NCI-H2029 (cell line): ENCODE measurements at places on chromosomes 6 and 20.

DNA sequence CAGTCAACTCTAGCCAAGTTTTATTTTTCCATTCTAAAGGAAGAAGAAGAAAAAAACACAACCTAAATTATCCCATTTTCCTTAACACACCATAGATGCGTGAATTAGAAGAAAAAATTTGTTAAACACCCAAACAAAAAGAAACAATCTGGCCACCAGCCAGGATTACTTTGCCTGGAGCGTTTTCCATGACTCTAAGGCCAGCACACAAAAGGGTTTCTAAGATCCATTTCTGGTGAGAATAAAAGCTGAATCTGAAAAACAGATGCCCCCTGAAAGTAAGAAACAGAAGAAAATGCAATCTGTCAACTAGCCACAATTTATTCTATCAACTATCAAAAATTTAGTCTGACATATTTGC, 267.2 kb upstream of the SULF2 start:
- DNase-seq, result no peak

DNA sequence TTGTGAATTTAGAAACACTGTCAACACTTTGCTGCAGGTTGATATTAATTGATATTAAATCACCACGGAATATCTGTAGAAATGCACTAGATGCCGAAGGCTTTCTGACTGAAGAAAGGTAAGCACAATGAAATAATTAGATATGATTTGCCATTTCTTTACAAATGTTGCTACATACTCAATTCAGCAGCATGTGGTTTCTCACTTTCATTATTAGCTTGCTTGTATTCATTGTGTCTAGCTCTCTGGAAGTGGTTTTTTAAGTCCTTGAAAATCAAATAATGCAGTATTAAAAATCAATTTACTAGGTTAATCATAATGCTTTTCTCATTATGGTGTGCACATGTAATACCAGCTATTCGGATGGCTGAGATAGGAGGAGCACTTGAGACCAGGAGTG, 231.3 kb upstream of the MARCKS start:
- no peak for DNase-seq

DNA sequence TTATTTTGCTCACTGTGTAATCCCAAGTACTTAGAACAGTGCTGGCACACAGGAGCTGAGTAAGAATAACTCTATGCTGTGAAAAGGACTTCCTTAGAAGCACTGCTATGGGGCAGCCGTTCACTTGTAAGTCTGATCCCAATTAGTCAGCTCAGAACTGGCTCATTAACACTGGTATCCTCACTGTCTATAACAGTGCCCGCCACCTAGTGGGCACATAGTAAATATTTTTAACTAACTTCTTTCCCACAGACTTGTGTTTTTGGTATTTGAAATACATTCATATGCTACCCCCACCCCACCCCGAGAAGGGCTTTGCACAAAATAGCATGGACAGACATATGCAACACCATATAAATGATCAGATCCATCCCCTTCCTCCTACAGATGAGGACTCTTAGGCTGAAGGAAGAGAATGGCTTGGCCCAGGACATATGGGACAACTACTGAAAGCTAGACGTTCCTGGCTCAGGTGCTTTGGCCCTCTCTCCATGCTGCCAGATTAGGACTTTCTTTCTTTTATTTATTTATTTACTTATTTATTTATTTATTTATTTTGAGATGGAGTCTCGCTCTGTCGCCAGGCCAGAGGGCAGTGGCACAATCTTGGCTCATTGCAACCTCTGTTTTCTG, 47.1 kb downstream of the DST start:
- DNase-seq, result peak; percentile 49

GRCh38 chr6:127243501-127243900, 23.2 kb upstream of the RNF146 start:
- DNase-seq, result no peak

DNA sequence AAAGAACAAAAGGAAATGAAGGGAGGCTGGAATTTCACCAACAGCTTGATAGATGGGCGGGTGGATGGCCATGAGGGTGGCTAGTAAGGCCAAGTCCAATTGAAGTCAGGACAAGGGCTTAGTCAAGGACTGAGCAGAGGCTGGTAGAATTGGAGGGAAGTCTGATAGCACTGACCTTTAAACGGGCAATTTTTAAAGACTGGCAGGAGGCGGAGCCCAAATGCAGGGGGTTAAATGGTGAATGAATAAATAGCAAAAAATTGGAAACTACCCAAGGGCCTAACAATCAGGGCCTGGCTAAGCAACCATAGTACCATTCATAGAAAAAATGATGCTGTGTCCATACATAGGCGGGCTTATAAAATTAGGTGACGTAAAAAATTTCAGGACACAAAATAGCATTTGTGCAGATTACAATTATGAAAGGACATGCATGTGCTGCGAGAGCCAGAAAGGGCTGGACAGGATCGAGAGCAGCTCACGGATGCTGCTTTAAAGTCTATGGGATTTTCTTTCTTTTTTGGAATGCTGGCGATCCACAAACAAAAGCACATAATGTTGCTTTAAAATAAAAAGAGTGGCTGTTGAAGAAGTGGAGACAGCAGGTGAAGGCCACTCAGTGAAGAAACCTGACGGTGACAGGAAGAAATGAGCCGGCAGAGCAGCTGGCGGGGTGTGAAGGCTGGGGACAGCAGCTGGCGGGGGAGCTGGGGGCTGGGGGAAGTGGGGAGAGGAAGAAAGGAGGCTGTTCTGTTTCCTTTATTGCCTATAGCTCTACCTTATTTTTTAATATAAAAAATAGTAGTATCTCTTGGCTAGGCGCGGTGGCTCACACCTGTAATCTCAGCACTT, 42.8 kb upstream of the TAF8 start:
- DNase-seq, result no peak

DNA sequence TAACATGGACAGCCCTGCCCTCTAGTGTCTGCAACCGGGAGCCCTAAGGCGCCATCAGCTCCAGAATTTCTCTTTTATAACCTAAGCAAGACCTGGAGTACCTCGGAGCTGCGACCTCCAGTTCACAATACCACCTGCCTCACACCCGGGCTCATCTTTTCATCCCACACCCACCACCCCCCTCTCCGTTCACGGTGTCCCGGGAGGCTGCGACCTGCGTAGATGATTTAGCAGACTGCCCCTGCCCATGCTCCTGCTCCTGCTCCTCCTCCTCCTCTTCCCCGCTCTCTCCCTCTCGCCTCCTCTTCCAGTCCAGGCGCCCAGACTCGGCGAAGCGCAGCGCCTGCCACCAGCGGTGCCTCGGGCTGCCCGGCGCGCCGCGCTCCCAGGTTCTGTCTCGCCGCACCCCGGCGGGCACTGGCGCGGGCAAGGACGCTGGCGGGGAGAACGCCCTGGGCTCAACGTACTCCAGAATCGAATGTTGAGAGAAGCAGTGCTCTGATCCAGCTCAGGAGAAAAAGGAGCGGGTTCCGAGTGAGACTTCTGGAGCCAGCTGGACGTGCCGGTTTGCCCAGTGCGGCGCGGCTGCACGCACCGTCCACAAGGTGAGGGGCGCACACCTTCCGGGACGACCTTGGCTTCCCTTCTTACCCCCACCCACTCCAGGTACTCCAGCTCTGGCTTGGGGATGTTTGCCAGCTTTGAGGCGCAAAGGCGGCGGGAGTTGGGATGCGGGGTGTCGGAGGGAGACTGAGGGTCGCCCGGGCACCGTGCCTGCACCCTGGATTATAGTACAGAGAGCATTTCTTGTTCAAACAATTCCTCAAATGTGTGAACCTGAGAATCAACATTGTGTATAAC, at the start of gene HTR1E:
Gene HTR1E (plus strand): TSS at position 310 of the 861 bp plus-strand sequence. CDS start 77,807 bp downstream, outside the sequence.
- DNase-seq, result peak; percentile 14

DNA sequence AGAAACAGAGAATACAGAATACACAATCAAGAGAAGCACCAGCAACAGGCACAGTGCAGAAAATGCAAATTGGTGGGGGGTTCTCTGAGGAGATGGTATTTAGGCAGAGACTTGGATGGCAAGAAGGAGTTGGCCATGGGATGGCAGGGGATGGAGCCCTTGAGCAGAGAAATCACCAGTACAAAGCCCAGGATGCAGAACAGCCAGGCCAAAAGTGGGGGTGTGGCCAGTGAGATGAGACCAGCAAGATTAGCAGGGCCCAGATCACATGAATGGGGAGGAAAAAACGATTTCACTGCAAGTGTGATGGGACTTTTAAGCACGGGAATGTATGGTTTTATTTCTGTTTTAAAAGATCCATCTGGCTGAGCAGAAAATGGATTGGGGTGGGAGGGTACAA, 63.4 kb downstream of the TRAM2 start:
- DNase-seq, result no peak

GRCh38 chr20:22861231-22861980, 173.7 kb upstream of the SSTR4 start:
- DNase-seq, result no peak

DNA sequence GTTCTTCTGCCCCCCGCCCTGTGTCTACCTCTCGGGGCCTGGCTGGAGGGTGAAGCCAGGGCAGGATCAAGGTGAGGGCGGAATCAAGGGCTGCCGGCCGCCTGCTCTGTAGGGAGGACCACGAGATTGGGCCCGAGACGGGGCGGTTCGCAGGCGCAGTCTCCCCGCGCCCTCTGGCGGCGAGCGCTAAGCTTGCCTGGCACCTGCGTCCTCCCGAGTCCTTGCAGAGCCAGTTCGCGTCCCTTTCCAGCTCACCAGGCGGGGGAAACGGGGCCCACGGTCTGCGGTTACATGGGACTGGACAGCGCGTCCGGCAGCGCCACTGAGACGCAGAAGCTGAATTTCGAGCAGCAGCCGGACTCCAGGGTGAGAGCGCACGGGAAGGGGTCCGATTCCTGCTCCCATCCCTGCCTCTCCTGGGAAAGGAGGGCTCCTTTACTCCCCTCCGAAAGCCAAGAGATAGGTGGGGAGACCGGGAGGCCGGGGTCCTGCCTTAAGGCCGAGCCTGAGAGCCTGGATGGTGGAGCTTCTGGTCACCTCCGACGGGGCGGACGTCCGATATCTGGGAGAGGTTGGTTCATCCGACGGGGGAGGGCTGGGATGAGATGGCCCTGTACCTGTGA, 3.6 kb upstream of the MATN4 start:
- DNase-seq, result peak; percentile 52

DNA sequence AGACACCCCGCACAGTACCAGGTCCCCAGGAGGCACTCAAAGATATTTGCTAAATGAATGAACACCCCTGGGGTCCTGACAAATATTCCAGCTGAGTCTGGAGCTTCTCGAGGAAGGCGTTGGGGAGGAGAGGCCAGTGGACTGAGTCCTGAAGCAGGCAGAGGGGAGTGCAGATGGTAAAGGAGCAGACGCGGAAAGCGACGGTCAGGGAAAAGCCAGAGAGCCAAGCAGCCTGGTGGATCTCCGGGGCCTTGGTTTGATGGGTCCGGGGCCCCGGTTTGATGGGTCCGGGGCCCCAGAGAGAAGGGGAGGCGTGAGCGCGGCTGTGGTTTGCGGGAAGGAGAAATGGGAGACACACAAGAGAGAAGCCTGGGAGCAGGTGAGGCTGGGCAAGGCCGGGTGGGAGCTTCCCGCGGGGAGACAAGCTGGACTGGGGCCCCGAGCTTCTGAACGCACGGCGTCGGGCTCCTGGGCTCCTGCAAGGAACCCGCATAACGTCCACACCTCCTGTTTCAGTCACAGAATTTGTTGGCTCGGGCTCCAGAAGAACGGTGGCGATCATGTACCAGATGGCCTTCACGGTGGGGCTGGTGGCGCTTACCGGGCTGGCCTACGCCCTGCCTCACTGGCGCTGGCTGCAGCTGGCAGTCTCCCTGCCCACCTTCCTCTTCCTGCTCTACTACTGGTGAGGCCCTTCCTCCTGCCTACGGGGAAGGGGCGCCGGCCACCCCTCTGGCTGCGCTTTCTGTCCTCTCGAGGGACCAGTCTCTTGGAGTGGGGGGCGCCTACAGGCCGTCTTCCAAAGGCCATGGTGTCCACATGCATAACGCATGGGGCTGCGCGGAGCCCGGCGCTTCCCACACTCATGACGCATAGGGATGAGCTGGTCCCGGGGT, 12.1 kb downstream of the SLC22A1 start:
- no peak for DNase-seq

GRCh38 chr6:95846652-95847051, 169.1 kb upstream of the FUT9 start:
- DNase-seq, result no peak

- DNase-seq, result peak; percentile 57
Measured at GRCh38 chr20:10783707-10784553, 110.1 kb upstream of the JAG1 start.

- DNase-seq, result no peak
Measured at GRCh38 chr6:56348578-56348977, 101.2 kb upstream of the COL21A1 start.

- DNase-seq, result no peak
Measured at GRCh38 chr6:169937389-169938261, 186.2 kb downstream of the ERMARD start.

GRCh38 chr6:65964261-65964660, 257.2 kb upstream of the EYS start:
- DNase-seq, result no peak

- DNase-seq, result peak; percentile 95
Measured at GRCh38 chr20:18666803-18667415, 79.1 kb downstream of the DTD1 start.

DNA sequence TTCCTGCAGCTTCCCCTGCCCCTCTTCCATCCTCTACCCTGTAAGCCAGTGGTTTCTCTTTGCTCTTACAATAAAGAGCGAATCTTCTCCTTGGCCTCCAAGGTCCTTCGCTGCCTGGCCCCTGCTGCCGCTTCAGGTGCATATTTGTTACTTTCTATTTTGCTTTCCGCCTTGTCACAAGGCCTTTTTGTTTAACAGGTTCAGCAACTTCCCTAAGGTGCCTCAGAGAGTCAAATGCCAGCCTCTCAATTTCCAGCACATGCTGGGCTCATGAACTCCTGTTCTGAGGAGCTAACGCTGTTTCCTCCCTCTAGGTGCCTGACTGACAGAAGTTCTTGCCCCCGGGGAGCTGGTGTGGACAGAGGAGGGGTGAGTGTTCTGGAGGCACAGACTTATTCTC, 42.4 kb upstream of the EPB41L1 start:
- no peak for DNase-seq

DNA sequence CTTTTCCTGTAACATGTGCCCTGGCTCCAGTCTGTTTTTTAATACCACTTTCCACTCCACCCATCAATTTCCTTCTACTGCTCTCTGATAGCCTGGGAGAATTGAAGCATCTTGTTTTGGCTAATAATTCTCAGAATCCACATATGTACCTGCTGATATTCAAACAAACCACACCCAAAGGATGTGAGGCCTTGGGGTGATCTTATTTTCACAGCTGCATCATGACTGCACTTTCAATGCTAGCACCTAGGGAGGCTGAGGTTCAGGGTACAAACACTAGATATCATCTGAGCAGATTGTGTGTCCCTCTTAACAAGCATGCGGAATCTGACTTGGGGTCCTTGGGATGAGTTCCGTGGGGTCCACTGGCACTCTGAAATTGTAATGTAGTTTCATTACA, 12.7 kb downstream of the FNDC1 start:
- no peak for DNase-seq

- DNase-seq, result no peak
Measured at GRCh38 chr6:80477591-80477990, 371.1 kb downstream of the BCKDHB start.
